Activated gamma-delta T cell treated with Interleukin-2 at 50 U/mL for 16 hours (primary cell): ENCODE measurements at places on chromosomes 12 and 14.

GRCh38 chr14:30143627-30144026, 216.0 kb upstream of the PRKD1 start:
- no peak for DNase-seq

DNA sequence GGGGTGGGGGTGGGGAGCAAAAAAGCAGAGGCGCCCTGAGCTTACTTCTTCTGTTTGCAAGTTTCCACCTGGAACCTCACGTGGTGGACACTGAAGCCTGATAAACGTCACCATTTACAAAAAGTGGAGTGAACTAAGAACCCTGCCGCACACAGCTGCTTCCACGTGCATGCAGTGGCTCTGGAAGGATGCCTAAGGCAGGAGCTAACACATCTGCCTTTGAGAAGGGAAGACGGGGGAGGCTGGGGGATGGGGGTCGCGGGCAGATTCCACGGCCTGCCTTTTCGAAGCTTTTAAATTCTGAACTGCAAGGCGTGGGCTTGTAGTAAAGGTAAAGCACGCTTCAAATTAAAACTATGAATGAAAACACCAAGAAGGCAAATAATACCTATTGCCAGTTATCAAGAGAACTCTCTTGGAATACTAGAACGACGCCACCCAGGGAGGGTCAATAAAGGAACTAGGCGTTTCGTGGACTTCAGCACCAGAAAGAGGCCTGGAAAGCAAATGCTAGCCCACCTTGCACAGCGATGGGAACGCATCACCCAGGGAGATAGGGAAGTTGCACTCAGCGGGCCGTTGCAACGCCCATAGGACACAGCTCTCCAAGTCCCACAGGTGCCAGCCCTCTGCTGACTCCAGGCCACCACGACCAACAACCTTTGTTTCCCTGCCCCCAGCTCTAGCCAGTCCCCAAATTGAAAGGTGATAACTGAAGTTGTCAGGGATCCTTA, 61.8 kb downstream of the TESC start:
- no peak for DNase-seq

GRCh38 chr12:121916719-121917118, 1.7 kb upstream of the CFAP251 start:
- no peak for DNase-seq

- no peak for DNase-seq
These were observed 1.8 kb downstream of the FLRT2 start for GRCh38 chr14:85531587-85532373.

GRCh38 chr12:54337854-54338650, 13.1 kb downstream of the COPZ1 start:
- DNase-seq, result no peak

DNA sequence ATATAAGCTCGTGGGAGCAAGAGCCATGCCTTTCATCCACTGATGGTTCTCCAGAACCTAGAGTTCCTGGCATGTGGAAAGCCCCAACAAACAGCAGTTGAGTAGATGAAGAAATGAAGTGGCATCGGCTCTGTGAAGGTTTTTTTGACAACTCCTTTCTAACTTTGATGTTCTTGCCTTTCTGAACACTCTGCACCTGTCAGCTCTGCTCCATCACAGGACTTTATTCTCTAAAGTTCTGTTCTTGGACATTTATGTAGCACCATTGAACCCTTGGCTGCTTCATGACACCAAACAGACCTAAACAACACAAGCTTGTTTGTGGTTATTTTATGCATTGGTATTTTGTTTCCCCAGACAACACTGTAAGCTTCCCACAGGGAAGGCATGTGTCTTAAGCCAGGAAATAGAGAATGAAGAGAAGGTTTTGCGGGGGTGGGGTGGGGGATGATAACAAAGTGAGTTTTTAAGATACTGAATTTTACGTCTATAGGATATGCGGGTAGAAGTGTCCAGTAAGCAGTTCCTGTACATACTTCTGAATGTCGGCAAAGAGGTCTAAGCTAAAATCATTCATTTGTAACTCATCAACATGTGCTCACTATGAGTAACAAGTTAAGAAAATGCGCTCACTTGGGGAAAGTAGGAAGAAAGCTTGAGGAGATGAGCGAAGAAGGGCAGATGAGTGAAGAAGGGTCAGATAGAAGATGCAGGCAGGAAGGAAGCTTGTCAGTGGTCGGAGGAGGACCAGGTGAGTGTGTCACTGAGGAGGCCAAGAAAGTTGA, 146.0 kb upstream of the PLEKHG7 start:
- DNase-seq, result no peak

DNA sequence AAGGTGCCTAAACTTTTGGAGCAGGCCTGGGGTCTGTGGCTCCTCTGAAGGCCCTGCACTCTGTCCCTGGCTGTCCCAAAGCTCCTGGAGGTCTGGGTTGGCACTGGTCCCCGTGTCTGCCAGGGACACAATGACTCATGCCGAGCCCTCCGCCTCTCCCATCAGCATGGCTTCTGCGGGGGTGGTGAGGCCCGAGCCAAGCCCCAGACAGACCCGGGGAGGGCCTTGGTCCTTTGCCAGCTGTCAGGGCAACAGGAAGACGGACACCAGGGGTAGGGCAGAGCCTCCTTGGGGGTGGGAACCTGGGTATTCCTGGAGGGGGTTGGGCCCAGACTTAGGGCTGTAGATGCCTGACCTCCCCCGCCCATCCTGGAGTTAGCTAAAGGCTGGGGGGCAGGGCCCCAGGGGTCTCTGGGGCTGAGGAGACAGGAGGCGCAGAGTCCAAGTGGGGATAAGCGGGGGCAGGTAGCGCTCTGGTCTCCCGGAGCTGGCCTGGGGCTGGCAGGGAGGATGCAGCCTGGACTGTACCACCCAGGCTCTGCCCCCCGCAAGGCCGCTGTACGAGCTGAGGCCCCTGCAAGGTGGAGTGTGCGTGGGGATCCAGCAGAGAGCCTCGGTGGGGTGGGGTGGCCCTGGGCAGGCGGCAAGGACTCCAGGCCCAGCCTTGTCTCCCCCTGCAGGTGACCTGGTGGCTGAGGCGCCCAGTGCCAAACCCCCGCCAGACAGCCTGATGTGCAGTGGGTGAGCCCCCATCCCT, 16.4 kb upstream of the PUS1 start:
- DNase-seq, result no peak

- DNase-seq, result no peak
These were observed 771.6 kb downstream of the LRFN5 start for GRCh38 chr14:42378274-42378673.

GRCh38 chr12:126189856-126190255, 1124.6 kb downstream of the AACS start:
- no peak for DNase-seq

- no peak for DNase-seq
These were observed 11.2 kb downstream of the KRT72 start for GRCh38 chr12:52590021-52590420.

GRCh38 chr12:2937500-2937899, 21.7 kb upstream of the TEAD4 start:
- DNase-seq, result no peak

DNA sequence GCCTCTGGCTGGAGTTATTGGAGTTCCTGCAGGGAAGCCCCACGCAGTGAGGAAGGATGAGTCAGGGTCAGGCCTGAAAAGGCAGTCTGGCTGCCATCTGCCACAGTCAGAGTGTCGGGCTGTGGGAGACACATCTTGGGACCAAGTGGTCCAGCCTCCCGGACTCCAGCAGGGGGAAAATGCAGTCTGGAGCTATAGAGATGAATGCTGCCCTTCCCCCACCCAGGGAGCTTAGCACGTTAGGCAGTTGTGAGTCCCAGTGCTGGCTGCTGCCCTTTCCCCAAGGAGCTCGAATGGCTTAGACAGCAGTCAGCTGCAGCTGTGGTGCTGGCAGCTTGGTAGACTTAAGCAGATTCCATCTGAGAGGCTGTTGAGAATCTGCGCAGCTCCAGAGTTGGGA, 8.2 kb upstream of the NTS start:
- DNase-seq, result no peak

- no peak for DNase-seq
These were observed 36.0 kb downstream of the SCARB1 start for GRCh38 chr12:124827588-124828184.

GRCh38 chr14:92590941-92591340, 77.4 kb downstream of the RIN3 start:
- no peak for DNase-seq
